GM13976 (cell line): ENCODE measurements at places on chromosomes 13 and 19.
A peak's percentile ranks its signal among the peaks of the same experiment; 100 is the strongest.

DNA sequence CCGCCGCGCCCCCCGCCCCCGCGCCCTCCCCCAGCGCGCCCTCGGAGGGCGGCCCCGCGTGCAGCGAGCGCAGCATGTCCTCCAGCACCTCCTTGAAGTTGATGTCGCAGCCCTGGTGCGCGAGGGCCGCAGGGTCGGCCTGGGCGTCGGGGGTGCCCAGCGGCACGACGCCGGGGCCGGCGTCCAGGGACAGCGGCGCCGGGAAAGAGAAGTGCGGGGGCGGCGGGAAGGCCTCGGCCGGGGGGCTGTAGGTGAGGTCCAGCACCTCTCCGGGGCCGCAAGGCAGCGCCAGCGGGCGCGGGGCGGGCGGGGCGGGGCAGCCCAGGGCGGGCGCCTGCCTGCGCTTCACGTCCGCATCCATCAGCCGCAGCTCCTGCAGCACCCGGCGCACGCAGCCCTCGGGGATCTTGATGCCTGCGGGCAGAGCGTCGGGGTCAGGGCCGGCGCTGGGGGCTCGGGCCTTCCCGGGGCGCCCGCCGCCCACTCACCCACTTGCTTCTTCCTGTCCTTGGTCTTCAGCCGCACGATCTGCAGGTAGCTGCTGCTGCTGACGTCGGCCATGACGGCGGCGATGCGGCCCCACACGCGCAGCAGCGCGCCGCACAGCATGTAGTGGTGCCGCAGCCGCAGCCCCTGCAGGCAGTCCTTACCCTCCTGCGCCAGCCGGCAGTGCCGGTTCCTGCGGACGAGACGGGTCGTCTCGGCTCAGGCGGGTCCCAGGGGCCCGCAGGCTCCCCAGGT lies 4.7 kb downstream of the GPX4 start:
- DNase-seq, result no peak

GRCh38 chr19:41932259-41932719 lies 4.0 kb upstream of the ERFL start:
- DNase-seq, result no peak

GRCh38 chr19:54339646-54340358 lies 840 bp upstream of the LILRA4 start:
- no peak for DNase-seq

DNA sequence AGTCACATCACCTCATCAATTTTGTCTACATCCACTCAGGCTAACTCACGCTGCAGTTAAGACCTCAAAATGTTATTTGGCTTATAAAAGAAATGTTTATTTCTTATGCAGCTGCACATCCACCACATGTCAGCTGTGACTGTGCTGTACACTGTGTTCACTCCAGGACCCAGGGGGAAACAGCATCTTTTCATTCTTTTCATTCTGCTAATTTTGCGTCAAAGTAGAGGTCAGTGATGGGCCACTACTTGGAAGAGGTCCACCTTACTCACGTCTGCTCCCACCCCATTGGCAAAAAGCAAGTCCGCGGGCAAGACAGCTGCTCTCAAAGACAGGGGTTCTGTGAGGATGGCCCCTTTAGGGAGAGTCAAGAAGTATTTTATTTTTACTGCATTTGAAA lies 4.5 kb upstream of the DCT start:
- no peak for DNase-seq

GRCh38 chr13:78410847-78411246 lies 192.5 kb downstream of the POU4F1 start:
- DNase-seq, result no peak

DNA sequence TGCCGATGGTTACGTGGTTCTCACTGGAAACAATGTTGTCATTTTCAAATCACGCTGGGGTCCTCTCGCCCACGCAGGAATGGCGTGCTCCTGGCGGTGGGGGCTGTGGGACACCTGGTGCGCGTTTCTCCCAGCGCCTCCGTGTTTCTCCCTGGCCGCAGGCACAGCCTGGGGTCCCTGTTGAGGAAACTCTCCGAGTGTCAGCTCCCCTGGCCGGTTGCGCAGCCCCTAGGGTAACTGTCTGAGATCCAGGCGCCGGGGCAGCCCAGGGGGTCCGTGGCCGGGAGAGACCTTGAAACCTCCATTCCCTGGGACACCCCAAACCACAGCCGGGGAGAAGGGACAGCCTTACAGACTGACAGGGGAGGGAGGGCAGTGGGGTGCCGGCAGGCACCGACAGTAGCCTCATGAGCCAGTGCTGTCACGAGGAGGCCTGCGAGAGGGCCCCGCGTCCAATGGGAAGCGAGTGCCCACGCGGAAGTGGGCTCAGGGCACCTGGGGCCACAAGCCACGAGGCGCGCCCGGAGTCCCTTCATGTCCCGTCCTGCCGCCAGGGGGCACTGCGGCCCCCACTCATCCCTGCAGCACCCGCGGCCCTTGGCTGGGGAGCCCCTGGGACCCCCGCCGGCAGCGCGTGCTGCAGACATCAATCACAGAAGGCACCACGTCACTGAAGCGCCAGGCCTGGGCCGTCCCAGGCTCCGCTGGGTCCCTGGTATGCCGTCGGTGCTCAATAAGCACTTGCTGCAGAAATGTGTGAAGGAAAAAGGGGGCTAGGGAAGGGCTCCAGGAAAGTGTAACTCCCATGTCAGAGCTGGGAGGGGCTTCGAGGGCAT lies 9.5 kb downstream of the ADAMTSL5 start:
- DNase-seq, result peak; percentile 84

GRCh38 chr19:14550201-14550754 lies 20.9 kb downstream of the TECR start:
- DNase-seq, result peak; percentile 53

DNA sequence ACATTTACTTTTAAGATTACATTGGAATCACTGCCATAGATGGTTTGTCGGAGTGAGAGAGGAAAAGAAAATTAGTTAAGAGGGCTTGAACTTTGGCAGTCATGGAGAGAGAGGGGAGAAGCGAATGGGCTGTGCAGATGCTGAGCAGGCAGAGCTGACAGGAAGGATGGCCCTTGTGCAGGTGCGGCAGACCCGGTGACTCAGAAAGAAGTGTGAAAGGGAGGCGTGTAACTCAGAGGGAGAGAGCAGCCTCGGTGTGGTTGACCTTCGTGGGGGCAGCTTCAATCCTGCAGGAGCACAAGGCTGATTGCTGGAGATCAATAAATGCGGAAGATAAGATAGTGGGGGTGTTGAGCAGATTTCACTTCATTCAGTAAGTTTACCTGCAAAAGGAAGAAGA lies 76.9 kb downstream of the TNFSF13B start:
- DNase-seq, result no peak

DNA sequence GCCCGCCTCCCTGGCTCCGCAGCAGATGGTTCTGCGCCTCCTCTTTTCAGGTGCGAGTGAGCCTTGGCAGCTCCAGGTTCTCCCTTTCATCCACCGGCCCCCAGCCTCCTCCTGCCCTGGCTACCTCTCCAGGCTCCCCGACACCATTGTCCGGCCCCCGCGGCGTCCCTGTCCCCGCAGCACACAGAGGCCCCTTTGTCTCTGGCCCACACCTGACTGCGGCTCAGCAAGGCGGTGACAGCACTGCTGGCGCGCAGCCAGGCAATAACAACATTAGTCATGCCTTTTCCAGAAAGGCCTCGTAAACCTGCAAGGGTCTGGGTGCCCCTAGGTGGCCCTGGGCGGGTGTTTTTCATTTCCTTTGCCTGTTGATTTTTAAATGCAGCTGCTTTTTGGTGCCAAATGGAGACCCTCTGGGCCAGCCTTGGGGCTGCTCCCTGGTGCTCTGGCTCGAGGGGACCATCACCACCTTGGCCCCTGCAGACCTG lies 73.2 kb upstream of the MEDAG start:
- peak; percentile 59 for DNase-seq

GRCh38 chr13:109840201-109840892 lies 54.0 kb upstream of the IRS2 start:
- no peak for DNase-seq

DNA sequence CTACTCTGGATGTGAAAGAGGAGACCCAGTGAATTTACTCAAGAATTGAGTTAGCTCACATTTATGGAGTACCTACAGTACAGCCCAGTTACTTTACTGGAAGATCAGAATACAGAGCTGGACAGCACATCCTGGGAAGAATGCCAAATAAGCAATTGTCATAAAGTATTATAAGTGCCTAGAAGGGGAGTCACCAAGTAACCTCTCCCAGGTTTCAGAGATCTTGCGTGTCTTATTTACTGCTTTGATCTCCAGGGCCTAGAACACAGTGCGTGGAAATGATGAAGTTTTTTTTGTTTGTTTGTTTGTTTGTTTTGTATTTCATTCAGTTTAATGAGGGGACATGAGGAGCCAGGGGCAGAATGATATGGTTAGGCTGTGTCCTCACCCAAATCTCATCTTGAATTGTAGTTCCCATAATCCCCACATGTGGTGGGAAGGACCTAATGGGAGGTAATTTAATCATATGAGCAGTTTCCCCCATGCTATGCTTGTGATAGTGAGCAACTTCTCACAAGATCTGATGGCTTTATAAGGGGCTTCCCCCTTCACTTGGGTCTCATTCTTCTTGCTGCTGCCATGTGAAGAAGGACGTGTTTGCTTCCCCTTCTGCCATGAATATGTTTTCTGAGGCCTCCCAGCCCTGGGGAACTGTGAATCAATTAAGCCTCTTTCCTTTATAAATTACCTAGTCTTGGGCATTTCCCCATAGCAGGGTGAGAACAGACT lies 5.2 kb downstream of the GARRE1 start:
- DNase-seq, result no peak

DNA sequence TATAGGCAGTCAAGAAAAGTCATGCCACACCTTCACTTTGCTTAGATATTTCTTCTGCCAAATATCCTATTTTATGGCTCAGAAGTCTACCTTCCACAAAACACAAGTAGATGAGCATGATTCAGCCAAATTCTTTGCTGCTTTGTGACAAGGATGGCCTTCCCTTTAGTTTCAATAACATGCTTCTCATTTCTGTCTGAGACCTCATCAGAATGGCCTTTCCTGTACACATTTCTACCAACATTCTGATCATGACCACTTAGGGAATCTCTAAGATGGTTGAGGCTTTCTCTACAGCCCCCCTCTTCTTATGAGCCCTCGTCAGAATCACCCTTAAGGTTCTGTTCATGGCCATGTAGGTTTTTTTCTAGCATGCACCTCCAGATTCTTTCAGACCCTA lies 96.2 kb downstream of the COL4A2 start:
- DNase-seq, result no peak

GRCh38 chr19:35332817-35333216 lies 3.8 kb downstream of the CD22 start:
- DNase-seq, result peak; percentile 39

DNA sequence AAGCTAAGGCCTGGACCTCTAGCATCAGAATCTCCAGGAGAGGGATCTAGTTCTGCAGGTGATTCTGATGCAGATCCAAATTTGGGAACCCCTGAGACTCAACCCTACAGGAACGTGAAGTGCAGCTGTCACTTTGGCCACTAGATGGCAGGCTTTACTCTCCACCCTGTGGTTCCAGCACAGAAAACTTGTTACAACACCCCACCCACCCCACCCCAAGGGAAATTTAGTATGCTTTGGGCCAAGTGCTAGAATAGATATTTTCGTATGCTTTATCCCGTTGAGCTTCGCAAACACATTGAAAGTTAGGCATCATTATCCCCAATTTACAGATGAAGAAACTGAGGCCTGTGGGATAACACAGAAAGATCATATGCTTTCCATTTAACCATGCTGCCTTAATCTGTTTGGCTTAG lies 232.0 kb downstream of the B3GLCT start:
- DNase-seq, result peak; percentile 23

- DNase-seq, result no peak
Measured at GRCh38 chr13:71912524-71912923, 45.5 kb upstream of the DACH1 start.

DNA sequence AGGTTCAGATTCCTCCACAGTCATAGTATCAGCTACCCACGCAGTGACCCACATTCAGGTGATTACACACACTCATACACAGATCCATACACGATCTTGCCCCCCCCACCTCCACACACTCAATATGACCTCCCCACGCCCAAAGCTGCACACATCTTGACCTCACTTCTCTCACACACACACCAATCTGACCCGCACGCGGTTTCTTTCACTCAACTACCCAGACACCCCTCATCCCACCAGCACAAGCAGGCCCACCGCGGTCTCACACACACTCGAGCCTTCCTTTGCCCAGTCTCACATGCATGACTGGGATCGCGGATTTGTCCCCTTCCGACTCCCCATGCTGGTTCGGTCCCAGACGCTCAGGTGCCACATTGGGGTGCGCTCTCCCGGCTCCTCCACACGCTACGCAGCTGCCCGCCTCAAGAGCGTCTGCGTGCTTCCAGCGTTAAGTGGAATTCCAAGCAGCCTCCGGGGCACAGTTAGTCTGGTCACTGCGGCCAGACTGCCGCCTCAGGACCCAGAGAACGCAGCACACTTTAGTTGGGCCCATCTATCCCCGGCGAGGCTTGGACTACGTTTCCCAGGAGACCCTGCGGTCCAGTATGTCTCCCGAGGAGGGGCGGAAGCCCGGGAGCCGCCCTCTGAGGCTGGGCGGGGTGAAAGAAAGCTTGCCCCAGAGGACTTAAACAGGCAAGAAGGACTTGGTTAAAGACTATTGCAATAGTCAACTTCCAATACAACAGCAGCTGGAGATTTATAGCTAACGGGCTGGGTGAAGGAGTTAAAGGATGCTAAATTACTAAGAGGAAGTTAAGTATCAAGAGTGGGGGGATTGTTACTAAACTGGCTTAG lies 746 bp upstream of the ZNF345 start:
- DNase-seq, result peak; percentile 89

DNA sequence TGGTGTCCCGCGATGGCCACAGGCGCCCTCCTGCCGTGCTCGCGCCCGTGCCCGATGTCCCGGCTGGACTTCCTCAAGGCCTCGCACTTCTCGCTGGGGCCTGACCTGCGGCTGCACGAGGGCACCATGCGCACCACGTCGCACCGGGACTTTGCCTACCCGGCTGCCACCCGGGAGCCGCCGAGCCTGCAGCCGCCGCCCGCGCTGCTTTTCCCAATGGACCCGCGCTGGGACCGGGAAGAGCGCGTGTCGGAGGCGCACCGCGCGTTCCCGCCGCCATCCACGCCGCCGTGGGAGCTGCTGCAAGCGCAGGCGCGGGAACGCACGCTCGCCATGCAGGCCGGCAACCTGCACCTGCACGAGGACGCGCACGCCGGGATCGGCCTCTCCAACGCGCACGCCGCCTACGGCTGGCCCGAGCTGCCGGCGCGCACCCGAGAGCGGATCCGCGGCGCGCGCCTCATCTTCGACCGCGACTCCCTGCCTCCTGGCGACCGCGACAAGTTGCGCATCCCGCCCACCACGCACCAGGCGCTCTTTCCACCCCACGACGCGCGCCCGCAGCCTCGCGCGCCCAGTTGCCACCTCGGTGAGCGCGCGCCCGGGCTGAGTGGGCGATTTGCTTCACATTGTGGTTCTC lies 12.1 kb upstream of the PEX11G start:
- peak; percentile 75 for DNase-seq

- DNase-seq, result no peak
Measured at GRCh38 chr13:44688652-44689051, 112.5 kb upstream of the TSC22D1 start.

DNA sequence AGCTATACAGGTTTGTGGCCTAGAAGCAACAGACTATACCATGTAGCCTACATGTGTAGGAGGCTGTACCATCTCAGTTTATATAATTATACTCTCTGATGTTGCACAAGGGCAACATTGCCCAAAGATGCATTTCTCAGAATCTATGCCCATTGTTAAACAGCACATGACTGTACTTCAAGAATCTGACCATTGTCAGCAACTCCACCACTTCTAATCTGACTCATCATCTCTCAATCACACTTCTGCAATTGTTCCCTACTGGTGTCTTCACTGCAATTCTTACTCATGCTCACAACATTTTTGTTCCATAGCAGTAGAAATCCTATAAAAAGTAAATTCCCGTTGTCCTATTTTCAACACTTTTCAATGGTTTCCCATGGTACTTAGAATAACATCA lies 63.9 kb upstream of the ATXN8OS start:
- DNase-seq, result peak; percentile 6
